Activated T-cell treated with anti-CD3 and anti-CD28 coated beads for 24 hours (primary cell): ENCODE measurements at places on chromosomes 6 and 20.

DNA sequence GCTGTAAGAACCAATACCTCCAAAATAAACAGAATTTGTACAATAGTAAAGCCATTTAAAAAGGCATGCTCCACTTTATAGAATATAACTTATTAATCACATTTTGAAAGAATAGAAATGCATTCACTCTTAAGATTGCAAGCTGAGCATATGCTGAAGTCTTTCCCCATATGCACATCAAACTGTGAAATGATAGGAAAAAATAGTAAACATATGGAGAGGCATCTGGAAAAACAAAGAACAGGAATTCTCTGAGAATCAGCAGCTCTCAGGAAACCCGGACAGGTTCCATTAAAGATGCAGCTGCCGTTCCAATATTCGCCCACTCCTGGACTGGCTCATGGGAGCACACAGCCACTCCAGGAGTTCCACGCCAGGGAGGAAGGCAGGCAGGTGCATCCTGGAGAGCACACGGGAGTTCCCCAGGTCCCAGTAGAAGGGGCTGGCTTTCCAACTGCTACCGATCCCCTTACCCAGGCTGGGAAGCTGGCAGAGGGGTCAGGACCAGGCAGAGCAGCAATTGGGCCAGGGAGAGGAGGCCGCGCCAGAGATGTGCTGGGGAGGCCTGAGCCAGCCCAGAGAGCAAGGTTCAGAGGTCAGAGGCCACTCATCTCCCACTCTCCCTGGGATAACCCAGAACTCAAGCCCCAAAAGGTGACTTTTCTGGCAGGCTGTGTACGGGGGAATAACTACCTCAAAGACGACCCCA lies 111.1 kb downstream of the DLL1 start:
- no peak for DNase-seq

DNA sequence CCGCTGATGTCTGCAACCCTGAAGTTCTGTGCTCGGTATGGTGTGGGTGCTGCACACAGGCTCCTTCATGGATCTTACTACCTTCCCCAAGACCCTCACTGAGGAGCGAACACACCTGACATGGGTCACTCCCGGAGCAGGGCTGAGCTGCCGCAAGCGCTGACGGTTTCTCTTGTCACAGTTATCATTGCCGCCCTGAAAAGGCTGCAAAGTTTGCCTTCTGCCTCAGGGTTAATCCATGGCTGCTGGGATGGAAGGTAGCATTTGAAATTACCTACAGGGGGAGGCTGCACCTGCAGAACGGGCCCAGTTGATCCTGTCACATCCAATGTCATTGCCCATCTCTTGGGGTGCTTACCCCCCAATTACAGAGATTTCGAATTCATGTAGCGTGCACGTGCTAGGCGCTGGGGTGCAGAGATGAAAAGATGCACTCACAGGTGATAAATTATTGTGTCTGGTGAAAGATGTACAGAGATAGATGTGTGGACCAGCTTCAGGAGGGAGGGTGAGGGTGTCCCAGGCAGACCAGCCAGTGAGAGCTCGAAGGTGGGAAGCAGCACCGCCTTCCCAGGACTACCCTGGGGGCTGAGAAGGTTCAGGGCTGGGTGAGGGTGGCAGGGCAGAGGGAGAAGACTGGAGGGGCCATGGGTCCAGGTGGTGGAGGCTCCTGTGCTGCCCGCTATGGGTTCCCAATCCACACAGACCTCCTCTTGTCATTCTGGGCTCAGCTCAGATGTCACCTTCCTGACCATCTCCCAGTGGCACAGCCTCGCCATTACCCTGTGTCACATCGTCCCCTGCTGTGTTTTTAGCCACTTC lies 120.1 kb downstream of the SYCP2 start:
- DNase-seq: no peak

- DNase-seq: no peak
These were observed 43.8 kb upstream of the AFDN start for GRCh38 chr6:167782698-167783517.

GRCh38 chr6:106397431-106397830 lies 36.9 kb downstream of the CRYBG1 start:
- no peak for DNase-seq

DNA sequence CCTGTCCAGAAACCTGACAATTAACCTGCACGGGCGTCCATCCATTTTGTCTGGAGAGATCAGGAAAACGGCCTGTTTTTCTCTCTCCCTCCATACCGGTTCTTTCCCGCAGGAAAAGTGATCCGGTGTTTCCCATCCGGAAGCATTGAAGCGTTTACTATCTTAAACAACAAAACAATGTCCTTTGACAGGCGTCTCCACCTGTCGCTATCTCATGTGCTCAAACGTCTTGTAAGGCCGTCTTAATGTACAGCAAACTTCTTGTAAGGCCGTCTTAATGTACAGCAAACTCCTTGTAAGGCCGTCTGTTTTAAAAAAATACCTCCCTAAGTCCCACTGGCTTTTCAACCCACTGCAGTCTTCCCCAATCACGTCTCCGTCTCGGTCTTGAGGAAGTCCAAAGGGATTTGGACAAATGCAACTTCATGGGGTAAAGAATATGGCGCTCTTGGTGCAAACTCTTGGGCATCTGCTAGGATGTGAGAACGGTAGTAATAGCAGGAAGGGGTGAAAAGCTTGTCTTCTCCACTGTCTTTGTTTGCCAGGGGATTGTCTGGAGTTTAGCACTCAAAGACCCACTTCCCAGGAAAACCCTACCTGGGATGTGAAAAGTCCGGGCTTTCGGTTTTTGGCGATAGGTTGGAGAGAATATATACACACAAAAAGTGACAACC lies 29.9 kb upstream of the TRIM27 start:
- DNase-seq: no peak

DNA sequence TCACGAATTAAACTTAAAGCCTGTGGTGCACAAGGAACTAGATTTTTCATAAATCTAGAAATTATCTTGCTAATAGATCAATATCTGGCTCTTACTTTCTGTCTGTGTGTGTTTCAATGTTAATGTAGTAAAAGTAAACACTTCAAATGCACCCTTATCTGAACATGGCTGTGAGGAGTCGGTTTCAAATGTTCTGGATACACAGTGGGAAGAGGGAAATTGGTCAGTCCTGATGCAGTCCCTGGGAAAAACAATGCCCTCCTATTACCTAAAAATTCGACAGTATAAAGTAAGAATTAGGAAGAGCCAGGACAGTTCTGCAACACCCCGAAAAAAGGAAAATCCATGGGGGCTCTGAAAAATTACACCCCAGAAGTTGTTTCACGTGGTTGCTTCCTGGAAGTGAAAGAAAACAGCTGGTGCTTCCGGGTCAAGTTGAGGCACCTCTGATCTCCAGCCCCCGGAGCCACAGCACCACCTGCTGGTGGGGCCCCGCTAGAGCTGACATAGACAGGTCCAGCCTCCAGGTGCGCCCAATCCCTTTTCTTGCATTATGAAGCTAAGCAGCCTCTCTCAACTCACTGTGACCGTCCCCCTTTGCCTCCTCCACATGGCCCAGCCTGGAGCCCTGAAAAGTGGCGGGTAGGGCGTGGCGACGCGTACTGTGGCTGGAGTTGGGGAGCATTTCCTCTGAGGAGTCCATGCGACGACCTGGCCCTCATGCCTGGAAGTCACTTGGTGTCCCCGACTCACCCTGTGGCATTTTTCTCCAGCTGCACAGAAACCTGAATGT lies 8.3 kb downstream of the SEMG2 start:
- peak; percentile 25 for DNase-seq

DNA sequence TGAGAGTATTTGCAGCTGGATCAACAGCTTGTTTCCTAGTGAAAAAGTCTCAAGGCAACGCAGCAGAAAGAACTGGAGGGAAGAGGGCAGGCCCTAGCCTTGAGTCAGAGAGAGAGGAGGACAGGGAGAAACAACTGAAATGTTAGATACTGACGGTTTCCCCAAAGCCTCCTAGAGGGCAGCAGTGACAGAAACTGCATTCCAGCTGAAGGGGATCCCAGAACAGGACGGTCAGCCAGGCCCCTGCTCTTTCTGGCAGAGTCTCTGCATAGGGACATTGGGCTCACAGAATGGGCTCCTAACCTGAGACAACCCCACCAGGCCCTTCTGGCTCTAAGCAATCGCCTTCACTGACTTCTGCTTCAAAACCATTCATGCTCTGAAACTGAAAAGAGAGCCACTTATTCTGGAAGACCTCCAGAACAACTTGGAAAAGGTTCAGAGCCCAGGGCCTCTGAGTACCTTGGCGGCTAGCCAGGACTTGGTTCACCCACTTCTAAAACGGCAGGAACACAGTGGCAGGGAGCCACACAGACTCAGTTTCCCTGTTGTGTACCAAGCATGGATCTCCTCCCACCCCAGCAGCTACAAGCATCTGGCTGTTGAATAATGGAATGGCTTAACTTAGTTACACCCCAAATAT lies 72.9 kb downstream of the PSMB1 start:
- no peak for DNase-seq

GRCh38 chr20:53866794-53867740 lies 203.3 kb downstream of the BCAS1 start:
- no peak for DNase-seq

DNA sequence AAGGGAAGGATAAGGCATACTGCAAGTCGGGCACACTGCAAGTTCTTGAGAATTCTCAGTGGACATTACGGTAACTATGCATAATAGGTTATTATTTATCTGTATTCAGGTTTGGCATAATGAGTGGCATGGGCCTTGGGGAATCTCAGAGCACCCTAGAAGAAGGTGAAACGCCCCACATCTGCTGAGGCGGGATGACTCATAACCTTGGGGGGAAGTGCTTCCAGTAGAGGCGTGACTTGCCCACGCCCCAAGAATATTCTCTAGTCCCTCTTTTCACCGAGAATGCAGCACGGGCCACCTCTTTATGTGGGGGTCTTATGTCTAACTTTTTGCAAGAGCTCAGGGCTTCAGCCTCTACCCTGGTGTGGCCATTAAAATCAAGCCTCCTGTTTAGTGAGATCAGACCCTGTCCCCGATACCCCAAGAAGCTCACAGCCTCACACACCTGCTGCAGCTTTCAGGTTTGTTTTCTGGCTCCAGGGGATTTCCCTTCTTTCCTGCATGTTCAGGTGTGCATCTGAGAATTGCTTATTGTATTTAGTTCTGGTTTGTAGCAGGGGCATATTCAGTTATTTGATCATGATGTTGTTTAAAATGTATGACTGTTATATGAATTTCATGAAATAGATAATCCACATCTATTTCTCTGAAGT lies 19.1 kb downstream of the ZFP64 start:
- DNase-seq: no peak

DNA sequence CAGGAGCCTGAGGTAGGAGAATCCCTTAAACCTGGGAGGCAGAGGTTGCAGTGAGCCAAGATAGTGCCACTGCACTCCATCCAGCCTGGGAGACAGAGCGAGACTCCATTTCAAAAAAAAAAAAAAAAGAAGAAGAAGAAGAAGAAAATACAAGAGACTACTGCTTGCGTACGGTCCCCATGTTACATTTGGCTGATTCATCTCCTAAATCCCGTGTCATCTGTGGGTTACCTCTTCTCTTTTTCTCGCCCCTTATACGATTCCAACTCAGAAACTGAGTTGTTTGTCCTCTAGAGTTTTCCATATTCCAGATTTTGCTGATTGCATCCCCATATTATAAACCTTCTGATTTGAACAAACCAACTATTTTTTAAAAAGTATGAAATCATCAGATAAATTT lies 62.4 kb upstream of the NELFCD start:
- DNase-seq: no peak

GRCh38 chr6:39577446-39578165 lies 147.6 kb downstream of the KIF6 start:
- no peak for DNase-seq

- no peak for DNase-seq
These were observed 53.7 kb downstream of the KIF13A start for GRCh38 chr6:17933716-17934115.

DNA sequence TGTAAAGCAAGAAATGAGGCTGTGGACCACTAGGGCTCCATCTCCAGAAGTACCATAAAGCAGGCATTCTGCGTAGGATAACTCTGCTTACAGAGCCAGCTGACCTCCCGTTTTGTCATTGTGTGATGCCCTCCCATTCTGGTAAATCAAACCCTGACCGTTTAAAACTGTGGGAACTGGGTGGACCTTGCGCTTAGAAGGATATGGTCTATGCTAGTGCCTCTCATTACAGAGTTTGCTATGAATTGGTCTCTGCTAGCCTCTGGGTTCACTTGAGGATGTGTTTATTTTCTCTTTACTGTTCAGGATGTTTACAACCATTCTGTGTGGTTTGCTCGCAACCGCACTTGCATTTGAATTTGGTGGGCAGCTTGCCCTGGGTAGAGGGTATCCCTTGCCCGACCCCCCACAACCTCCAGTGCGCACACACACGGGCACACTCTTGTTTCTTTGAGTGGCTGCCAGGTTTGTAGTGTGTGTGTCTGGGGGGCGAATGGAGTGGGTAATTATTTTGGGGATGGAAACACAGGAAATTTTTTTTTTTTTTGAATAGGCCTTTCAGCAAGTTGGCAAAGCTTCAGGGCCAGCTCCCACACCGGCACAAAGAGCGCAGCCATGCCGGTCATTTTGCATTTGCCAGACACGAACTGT lies 198.3 kb downstream of the JARID2 start:
- no peak for DNase-seq

DNA sequence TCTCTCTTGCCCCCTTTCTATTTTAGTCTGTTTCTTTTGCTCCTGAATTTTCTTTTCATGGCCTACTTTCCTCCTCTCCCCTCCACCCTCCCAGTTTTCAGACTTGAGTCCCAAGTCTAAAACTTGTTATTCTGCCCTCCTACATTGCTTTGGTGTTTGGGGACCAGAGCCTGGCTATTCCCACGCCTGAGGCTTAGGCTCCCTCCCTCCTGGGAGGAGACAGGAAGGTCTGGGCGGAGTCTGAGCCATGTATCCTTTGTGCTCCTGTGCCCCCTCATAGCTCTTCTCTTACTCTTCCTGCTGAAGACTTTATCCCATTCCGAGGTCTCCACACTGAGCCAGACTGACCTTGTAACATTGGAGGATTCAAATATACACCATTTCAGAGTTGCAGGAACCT lies 69.5 kb downstream of the DAAM2 start:
- DNase-seq: no peak

DNA sequence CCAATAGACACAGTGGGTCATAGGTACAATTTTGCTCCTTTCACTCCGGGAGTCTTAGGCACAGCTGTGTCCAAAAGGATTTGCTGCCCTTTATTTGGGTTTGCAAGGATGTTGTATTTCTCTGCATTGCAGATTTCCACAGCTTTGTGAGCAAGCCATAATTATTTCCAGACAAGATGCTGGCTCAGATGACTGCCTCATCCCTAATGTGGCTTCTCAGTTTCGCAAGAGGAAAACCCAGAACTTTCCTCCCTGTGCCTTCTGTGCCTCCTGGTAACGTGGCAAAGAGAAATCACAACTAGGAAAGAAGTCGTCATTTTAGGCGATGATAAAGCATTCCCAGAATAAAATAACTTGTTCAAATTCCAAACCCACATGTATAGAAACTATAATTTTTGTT lies 33.7 kb downstream of the FAM50B start:
- DNase-seq: no peak
